ENCODE measurements at places on chromosomes 2 and 18.

- no peak for DNase-seq
Measured at GRCh38 chr2:122822319-122822718, 1066.9 kb downstream of the TSN start.

GRCh38 chr2:237324837-237325236, 89.1 kb downstream of the COL6A3 start:
- DNase-seq: no peak

GRCh38 chr2:237496428-237496827, 9.4 kb downstream of the MLPH start:
- no peak for DNase-seq

GRCh38 chr2:919672-920071, 31.0 kb upstream of the SNTG2 start:
- no peak for DNase-seq

DNA sequence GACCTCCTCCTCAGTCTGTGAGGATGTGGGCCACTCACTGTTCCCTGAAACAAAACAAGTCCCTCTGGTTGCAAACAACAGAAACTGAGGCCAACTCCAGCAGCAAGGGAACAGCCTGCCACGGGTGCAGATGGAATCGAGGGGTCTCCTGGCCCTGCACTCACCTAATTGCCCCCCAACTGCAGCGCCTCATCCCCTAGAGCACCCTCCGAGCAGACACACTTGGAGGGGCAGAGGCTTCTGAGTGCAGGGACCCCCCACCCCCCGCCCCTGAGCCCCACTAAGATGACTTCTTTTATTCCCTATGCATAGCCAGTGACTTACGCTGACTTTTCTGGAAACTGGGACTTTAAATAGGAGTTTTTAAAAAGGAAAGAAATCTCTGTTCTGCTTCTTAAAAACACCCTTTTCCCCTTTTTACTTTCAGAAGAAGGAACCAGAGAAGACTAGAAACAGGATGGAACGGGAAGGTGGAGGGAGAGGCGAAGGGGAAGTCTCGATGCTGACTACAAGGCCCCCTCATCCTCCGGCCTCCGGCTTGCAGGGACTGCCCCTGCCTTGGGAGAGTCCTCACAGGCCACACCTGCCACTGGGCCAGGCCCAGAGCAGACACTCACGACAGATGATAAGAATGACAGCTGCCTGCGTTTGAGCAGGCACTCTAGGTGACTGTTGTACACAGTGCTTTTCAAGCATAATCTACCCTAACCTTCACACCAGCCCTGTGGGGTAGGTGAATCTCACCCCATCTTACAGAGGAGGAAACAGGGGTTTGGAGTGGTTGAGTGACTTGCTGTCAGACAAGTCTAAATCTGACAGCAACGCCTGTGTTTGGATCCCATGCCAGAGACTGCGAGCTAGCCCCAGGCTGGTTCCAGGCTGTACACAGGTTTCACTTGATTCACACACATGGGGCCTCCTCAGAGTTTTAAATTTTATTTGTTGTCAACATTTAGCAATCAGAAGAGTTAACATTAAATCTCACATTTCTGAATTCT, 28.2 kb upstream of the BIN1 start:
- no peak for DNase-seq

GRCh38 chr2:112919086-112919485, 8.1 kb downstream of the IL37 start:
- no peak for DNase-seq

DNA sequence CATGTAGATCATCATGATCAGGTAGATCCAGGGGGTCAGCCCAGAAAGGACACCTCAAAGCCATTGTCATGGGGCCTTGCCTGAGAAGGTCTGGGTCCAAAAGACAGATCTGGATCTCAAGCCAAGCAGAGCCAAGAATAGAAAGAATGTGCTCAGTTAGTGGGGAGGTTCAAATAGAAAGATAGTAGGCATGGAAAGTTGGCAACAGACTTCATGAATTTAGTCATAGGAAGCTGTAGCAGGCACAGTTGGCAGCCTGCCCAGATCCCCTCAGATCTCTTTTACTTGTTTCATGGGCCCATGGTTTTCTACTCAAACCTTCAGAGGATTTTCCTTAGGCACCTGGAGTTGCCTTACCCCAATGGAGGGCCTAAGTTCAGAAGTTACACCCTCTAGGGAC, 767.0 kb downstream of the SLC4A3 start:
- DNase-seq: no peak

DNA sequence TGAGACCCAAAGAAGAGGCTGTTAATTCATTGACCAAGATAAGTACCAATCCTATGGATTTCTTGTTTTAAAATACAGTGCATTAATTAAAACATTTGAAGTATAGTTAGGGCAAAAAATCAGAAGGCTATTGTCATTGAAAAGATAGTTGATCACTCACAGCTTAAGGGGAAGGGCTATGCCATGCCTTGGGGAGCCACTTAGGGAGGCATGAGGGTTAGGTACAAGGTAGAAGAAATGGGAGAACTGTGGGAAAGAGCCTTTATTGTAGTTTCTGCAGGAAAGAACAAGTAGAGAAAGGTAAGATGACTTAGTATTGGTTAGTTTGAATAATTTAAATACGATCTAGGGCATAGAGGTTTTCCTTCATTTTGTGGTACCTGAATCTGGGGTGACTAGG, 1285.5 kb upstream of the TMEFF2 start:
- no peak for DNase-seq

GRCh38 chr2:142757111-142757510, 120.4 kb upstream of the KYNU start:
- no peak for DNase-seq

- no peak for DNase-seq
Measured at GRCh38 chr2:183543222-183543621, 419.0 kb downstream of the NUP35 start.

DNA sequence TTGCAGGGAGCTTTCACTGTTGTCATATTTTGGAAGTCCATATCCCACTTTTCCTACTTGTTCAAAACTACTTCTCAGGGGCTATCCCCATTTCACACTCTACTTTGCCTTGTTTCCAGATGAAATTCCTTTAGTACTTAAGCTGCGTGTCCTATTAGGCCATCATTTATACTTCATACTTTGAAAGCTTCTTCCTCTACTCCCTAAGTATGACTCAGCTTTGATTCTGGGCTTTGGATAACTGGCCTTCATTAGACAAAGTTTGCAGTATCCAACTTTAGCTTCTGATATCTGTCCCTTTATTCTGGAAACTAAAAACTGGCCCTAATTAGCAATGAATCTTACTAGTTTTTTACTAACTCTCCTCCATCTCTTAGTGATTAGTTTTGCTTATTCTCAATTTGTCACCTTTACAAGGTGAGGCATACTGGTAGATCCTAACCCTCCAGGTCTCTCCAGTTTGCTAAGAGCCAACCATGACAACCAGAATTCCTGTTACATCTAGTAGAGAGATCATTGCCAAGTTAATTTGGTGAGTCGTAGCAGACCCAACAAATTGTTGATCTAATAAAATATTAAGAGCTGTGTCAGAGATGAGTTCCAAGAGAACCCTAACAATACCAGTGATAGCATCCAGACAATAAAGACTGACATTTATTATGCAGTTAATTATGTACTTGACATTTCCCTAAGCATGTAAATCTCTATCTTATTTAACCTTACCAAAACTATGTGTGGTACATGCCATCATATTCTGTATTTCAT, 31.2 kb upstream of the ITGAV start:
- no peak for DNase-seq

GRCh38 chr2:134468164-134468563, 214.3 kb downstream of the MGAT5 start:
- DNase-seq: no peak

DNA sequence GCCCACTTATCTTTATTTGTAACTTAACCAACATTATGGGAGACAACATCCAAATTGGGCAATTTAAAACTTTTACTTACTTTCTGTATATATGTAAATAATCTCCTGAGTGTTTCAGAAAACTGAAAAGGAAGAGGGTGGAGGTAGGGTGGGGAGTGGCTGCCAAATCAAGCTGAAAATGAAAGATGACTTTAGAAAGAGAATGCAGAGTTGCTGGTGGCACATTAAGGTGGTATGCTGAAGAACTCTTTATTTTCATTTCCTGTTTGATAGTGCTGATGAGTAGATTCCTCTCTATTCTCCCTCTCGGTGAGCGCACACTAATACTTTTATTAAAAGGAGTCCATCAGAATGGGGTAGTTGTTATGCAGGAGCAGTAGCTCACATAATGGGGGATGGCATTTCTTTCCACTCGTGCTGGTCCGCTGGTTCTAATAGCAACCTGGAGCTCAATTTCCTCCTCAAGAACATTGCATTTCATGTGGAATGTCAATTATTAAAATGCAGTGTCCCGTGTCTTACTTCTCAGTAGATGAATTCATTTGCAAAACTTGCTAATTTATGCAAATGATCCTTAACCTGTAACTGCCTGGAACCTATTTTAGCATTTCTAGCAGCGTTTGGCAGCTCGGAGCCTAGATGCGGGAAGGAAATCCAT, 466.9 kb upstream of the HNRNPA3 start:
- no peak for DNase-seq

DNA sequence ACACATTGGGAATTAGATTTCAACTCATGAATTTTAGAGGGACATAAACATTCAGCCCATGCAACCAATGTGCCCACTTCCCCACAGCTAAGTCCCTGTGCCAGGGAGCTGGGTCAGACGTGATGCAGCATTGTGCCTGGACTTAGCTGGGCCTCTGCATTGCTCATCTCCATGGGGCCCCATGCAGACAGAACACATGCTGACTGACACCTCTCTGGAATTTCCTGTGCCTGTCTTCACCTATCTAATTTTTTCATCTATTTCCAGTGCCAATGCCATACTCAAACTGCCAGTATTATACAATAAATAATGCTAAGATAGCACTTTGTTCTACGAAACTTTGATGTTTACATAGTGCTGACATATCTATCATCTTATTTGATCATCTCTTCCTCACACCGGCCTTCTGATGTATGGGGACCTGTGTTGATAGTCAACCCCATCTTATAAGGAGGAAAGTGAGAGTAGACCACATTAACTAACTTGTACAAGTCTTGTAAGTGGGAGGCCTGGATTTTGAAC, 92.2 kb downstream of the CDC42EP3 start:
- no peak for DNase-seq

- DNase-seq: peak; percentile 5
Measured at GRCh38 chr2:183037553-183038340, 510 bp downstream of the NCKAP1 start.

GRCh38 chr2:8822218-8822617, 15.2 kb downstream of the KIDINS220 start:
- DNase-seq: no peak

DNA sequence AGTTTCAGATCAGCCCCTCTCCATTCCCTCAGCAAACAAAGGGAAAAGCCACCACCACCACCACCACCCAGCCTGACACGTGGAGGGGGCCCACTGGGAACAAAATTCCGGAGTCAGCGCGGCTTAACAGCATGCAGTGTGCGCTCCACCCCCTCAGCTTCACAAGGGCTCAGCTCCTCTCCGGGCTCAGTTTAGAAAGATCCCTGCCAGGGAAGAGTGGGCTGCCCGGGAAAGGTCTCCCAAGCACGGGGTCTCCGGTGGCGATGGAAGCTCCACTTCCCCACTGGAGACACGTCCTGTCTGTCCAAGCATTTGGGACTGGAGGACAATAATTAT, 55.7 kb downstream of the SNORC start:
- DNase-seq: no peak

DNA sequence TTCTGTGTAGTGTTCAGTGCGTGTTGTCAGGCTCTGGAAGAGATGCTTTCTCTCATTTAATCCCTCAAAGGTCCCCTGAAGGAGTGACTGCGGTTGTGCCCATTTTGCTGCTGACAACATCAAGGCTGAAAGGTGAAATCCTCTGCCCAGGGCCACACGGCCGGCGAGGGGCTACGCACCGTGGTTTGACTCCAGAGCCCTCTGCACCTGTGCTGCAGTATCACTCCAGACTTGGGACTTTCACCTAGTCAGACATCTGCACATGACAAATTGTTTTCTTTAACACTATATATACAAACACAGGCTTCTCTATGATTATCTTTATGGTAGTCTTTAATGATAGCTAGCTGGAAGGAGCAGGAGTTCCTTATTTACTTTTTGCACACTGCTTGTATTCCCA, 90.2 kb downstream of the ARMC9 start:
- DNase-seq: no peak

DNA sequence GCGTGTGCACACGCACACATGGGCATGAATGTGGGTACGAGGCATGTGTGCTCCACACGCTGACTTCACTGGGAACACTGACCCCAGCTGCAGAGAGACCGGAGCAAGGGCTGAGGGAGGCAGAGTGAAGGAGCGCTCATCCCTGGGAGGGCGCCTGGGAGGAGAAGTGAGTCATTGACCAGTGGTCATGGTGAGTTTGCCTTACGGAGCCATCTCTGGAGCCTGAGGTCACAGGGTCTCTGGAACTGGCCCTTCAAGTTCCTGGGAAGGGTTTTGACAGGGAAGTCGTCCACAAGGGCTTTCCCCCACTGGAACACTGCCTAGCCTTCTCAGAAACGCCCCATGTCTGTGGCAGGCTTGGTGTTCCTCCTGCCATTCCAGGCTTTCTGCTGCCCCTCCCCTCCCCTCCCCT, 14.3 kb upstream of the TMEM185B start:
- no peak for DNase-seq

- DNase-seq: no peak
Measured at GRCh38 chr2:27038012-27038411, 5.2 kb downstream of the TMEM214 start.

DNA sequence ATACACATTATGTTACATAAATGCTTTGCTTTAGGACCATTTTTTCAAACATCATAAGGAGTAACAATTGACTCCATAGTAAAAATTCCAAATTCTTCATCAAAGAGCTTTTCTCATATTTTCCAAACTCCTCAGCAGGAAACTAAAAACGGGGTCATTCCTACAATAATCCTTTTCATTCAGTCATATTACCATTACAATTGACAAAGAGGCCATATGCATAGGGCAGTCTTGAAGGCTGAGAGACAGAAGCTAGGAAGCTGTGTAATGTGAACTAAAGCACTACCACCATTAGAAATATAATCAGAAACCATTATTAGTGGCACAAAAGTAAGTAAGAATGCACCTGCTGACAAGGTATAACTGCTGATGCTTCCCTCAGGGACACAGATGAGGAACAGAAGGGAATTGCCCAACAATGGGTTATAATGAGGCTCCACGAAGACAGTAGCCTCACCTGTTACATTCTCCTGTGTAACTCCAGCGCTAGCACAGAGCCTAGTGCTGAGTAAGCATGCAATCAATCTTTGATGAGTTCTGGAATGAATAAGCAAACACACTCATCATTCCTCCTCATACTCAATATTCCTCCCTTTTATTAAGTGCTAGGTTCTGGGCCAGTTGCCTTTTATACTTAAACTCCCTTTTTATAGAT, 942.3 kb downstream of the CPS1 start:
- DNase-seq: no peak

DNA sequence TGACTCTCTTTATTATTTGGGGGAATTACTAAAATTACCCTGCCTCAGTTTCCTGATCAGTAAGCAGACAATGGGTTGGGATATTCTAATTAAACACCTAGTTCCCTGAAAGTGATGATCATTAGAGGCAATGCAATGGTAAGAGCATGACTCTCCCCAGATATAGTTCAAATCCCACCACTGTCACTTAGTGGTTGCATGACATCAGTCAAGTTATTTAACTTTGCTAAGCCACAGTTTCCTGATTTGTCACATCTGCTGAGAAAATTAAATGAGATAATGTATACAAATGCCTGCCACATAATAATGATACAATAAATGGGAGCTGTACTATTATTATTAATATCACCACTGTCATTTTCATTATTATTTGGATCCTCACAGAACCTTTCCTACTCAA, 29.9 kb downstream of the ZEB2 start:
- DNase-seq: no peak

GRCh38 chr2:178111743-178112142, 494 bp upstream of the RBM45 start:
- DNase-seq: no peak

All from stimulated activated CD8-positive, alpha-beta memory T cell treated with anti-CD3 and anti-CD28 coated beads, Interleukin-4, amount 100 ng/mL, for 1 hour (primary cell).